T-cell (primary cell): ENCODE measurements at places on chromosomes 16 and 17. TPM values are rescaled to one million over a fixed set of nuclear protein-coding genes. Genes with fewer than 3 reads are reported as not detected.
A peak's percentile ranks its signal among the peaks of the same experiment; 100 is the strongest.

The CEP295NL gene
- 0.36 TPM for total RNA-seq

The TM4SF5 gene
- total RNA-seq = not detected

The KRT25 gene
- total RNA-seq = not detected

The AP2B1 gene
- total RNA-seq = 106 TPM

The KRT36 gene
- not detected for total RNA-seq

The SMTNL2 gene
- not detected for total RNA-seq

The GCGR gene
- total RNA-seq = 0.13 TPM

The TMIGD1 gene
- total RNA-seq = not detected

The CNGB1 gene
- not detected for total RNA-seq

DNA sequence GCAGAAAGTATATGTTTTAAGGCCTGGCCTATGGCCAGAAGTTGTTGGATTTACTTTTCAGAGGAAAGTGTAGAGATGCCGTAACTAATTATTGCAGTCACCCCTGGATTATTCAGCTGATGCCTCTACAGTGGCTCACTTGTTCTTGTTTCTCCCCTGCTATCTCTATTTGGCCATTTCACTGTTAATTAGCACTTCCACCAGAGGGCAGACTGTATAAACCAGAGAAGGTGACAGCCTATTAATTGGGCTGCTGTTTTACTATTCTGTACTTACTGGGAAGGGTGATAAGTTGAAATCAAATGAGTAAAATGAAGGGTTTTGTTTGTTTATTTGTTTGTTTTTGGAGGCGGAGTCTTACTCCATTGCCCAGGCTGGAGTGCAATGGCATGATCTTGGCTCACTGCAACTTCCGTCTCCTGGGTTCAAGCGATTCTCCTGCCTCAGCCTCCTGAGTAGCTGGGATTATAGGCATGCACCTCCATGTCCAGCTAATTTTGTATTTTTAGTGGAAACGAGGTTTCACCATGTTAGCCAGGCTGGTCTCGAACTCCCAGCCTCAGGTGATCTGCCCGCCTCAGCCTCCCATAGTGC, 66.0 kb downstream of the CDK12 start:
- H3K27me3 ChIP-seq = no peaks in the 10 kb centered on the region
- DNase-seq = no peak
- H3K4me3 ChIP-seq = no peak overlapping the region
- peaks cover 90% of the 10 kb centered on the region for H3K36me3 ChIP-seq

- peaks cover 31% of the 10 kb centered on the region for H3K4me1 ChIP-seq
- H3K27ac ChIP-seq = peak overlapping the region; percentile 78
- DNase-seq = no peak
- peaks cover 4% of the 10 kb centered on the region for H3K36me3 ChIP-seq
Measured at GRCh38 chr17:38751144-38751807, 1.3 kb upstream of the PSMB3 start.

- H3K27me3 ChIP-seq = no peaks in the 10 kb centered on the region
- no peak overlapping the region for H3K27ac ChIP-seq
- no peak for DNase-seq
- H3K4me1 ChIP-seq = peaks cover 71% of the 10 kb centered on the region
- H3K36me3 ChIP-seq = no peaks in the 10 kb centered on the region
Measured at GRCh38 chr17:20266806-20267458, 200.4 kb downstream of the LGALS9B start.

GRCh38 chr17:67244431-67245072, 444 bp downstream of the HELZ start:
- H3K36me3 ChIP-seq = no peaks in the 10 kb centered on the region
- peaks cover 41% of the 10 kb centered on the region for H3K4me1 ChIP-seq
- no peak for DNase-seq
- peak overlapping the region; percentile 81 for H3K4me3 ChIP-seq
- H3K27ac ChIP-seq = peak overlapping the region; percentile 49

GRCh38 chr17:15012351-15012980, 252.7 kb downstream of the PMP22 start:
- H3K4me1 ChIP-seq = no peaks in the 10 kb centered on the region
- no peaks in the 10 kb centered on the region for H3K36me3 ChIP-seq
- no peak for DNase-seq

DNA sequence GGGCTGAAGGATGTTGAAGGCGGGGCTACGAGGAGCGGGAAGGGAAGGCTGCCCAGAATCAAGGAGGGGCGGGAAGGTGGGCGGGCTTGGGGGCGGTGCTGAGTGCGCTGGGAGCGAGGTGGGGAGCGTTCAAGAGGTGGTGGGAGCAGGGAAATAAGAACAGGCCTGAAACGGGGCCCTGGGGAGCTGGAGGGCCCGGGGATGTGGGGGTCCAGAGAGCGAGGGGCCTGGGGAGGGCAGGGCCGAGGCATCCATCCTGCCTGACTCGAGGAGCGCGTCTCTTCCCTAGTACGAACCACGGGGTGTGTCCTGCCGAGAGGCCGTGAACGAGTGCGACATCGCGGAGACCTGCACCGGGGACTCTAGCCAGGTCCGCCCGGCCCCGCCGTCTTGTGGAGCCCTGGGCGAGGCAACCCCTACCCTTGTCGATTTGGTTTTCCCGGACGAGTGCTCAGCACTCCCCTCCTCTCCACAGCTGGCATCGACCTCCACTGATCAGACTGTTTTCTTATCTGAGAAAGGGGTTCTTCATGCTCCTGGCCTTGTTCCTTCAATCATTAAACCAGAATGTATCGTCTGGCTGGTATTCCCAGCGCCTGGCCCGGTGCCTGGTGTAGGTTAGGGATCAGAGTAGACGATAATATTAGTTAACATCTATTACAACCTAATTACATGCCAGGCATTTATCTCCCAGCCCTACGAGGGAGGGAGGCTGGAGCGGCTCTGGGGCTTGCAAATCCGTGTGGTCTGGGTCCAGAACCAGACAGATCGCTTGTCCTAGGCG, 17.2 kb downstream of the ADAM11 start:
- no peak for DNase-seq
- peaks cover 65% of the 10 kb centered on the region for H3K27me3 ChIP-seq
- H3K4me3 ChIP-seq = peak overlapping the region; percentile 51
- H3K36me3 ChIP-seq = no peaks in the 10 kb centered on the region
- H3K4me1 ChIP-seq = peaks cover 7% of the 10 kb centered on the region

DNA sequence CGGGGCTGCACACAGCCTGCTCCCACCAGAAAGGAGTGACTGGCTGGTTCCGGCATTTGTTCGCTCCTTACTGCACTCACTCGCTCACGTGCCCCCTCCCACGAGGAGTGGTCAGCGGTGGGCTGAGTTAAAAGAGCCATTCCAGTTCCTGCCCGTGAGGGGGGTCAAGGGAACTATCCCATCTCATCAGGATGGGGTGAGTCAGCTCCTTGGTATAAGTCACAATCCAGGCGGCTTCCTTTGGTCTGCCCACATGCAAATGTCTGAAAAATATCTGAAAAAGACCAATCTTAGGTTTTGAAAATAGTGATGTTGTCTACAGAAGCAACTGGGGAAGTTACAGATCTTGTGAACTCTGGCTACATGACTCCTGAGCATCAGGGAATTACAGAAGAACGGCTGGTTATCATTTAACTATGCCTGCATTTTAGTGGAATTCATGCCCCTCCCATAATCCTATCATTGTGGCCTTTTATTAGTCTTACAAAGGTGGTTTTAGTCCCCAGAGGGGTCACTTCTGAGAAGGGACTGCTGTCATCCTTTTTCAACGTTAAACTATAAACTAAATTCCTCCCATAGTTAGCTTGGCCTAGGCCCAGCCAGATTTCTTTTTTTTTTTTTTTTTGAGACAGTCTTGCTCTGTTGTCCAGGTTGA, 9.8 kb upstream of the TNFSF12 start:
- H3K27me3 ChIP-seq = peaks cover 6% of the 10 kb centered on the region
- H3K27ac ChIP-seq = no peak overlapping the region
- no peak for DNase-seq
- H3K36me3 ChIP-seq = no peaks in the 10 kb centered on the region
- no peak overlapping the region for H3K4me3 ChIP-seq

GRCh38 chr16:14500791-14501190, 129.3 kb downstream of the PARN start:
- H3K4me1 ChIP-seq = no peaks in the 10 kb centered on the region
- no peaks in the 10 kb centered on the region for H3K27me3 ChIP-seq
- H3K36me3 ChIP-seq = no peaks in the 10 kb centered on the region
- DNase-seq = no peak

DNA sequence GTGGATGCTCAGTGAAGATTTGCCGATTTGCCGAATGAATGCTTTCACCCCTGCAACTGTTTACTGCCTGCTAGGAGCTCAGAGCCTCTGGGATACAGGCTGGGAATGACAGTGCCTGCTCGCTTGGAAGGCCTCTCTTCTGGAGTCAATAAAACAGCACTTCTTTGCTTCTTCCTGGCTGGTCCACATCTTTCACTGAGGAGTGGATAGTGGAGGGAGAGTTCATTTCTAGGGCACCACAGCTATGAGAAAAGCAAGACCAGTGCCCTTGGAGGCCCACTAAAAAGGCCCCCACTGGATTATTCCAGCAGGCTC, 3.1 kb upstream of the USP7 start:
- no peaks in the 10 kb centered on the region for H3K36me3 ChIP-seq
- no peak overlapping the region for H3K27ac ChIP-seq
- no peak for DNase-seq
- H3K4me3 ChIP-seq = no peak overlapping the region

- DNase-seq = no peak
- no peak overlapping the region for H3K27ac ChIP-seq
- no peaks in the 10 kb centered on the region for H3K36me3 ChIP-seq
- no peak overlapping the region for H3K4me3 ChIP-seq
Measured at GRCh38 chr16:15507301-15507958, 73.0 kb downstream of the BMERB1 start.
